ENCODE measurements at places on chromosomes 12 and 14.

DNA sequence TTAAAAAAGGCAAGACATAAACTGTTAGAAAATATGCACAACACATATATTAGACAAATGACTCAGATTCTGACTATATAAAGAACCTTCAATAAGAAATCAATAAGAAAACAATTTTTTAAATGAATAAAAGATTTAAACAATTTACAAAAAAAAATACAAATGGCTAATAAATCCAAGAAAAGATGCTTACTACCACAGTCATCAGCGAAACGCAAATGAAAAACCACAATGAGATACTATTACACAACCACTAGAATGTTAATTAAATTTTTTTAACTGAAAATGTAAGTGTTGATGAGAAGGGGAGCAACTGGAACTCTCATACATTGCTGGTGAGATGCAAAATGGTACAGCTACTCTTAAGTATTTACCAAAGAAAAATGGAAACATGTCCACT lies 24.4 kb downstream of the OSBPL8 start:
- no peak for DNase-seq

- no peak for DNase-seq
These were observed 32.2 kb upstream of the BHLHE41 start for GRCh38 chr12:26157001-26157400.

- no peak for DNase-seq
These were observed 33.8 kb upstream of the PWP1 start for GRCh38 chr12:107651571-107652449.

DNA sequence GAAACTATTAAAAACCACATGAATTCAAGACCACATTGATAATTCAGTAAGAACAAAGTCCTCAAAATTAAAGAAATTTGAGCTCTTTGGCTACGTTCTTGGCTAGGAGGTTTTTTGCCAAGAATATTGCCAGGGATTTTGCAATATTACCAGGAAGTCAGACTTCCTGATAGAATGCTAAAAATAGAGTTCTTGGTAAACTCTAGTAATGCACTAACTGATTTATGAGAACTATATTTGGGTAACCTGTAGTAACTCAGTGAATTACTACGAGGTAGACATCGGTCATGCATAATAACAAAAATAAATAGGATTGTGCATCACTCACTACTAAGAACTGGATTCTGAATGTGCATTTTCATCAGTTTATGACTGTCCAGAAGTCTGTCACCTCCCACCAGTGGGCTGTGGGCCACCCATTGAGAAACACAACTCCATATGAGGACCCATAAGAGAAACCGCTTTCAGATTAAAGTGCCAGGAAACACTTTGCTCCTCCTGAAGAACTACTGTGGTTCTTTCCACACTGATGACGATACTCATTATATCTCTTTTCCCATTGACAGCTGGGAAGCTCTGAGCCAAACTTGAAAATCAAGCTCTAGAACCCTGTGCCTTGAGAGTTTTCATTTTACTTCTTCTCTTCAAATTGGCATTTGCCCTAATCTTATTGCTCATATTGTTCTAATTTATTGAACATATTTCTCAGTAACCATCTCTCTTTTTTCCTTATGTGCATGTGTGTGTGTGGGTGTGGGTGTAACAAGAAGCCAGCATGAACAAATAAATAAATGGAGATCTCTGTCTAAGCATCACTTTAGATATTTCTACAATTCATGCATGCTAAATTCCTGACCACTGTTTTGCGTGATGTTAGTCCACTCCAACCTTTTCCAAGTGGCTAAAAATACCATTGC lies 116.6 kb downstream of the BCL11B start:
- DNase-seq = no peak

DNA sequence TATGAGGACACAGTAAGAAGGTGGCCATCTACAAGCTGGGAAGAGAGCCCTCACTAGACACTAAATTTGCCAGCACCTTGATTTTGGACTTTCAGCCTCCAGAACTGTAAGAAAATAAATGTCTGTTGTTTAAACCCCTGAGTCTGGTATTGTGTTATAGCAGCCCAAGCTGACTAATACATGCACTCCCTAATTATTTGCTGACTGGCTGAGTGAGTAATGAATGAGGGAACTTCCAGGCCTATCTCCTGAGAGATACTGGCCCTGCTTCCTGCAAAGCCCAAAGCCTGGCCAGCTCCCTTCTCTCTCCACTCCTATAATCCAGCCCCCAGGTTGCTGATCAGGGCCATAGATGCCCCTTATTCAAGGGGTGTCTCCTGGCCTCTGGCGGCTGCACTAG lies 120.0 kb upstream of the NOS1 start:
- no peak for DNase-seq

GRCh38 chr14:67059596-67059995 lies 129.6 kb upstream of the GARIN2 start:
- DNase-seq = no peak

DNA sequence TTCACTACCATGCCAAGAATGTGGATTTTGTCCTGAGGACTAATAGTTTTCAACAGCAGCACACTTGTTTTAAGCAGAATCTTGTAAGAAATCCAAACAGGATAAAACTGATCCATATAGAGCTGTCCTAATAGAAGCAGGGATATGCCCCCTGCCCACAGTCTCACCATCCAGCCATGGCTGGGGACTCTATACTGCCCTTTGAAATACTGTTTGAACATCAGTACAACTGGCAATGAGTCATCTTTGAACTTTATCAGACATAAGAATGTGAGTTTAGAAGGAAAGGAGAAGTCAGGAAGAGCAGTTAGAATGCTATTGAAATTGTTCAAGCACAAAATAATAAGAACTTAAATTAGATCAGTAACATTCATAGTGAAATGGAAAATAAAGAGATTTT lies 3.8 kb upstream of the C12orf42 start:
- DNase-seq = no peak

DNA sequence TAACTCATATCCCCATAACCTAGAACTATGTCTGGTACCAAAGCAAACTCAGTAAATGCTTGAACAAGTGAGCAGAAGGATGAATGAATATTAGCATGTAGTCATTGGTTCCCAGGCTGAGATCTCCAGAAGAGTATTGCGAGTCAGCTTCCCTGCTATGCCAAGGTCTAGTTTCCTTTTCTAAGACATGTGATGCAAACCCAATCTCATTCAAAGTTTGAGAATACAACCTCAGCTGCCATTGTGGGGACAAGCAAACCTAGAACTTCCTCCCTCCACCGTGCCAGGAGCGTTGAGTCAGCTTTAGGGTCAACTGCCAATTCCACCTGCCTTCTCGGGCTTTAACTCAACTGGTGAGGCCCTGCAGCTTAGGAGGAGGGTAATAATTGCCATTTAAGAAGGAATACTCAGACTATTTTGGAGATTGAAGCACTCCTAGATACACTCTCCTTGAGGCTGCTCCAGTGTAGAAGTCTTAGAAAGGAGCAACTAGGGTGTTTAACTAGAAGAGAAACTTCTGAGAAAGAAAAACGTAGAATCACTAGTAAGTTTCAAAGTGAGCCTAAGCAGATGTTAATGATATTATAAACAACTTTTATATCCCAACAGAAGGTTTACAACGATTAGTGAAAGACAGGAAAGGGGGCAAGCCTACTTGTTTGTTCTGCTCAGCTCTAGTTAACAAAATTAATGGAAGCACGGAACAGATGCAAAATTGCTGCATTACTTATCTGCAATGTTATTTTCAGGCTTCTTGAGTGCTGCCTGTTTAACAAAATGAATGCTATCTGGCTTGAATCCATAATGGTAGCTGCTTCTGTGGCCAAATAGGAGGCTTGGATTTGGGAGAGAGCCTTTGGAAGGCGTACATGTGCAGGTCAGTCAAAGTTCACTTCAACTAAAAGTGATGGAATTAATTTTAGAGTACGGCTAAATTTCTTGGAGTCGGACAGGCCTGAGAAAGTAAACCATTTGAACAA lies 96.9 kb downstream of the HELB start:
- DNase-seq = peak; percentile 4

DNA sequence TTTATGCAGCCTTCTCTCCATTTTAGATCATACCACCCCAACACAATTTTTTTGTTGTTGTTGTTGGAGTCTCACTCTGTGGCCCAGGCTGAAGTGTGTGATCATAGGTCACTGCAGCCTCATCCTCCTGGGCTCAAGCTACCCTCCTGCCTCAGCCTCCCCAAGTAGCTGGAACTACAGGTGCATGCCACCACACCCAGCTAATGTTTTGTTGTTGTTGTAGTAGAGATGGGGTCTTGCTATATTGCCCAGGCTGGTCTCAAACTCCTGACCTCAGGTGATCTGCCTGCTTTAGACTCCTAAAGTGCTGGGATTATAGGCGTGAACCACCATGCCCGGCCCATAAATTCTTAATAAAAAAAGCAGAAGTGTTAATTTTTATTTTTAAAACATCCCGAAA lies 111.6 kb downstream of the PLXNC1 start:
- no peak for DNase-seq

- no peak for DNase-seq
These were observed 874.5 kb downstream of the FLRT2 start for GRCh38 chr14:86404425-86404824.
